Activated gamma-delta T cell treated with anti-CD3 and anti-CD28 coated beads, Interleukin-2, amount 50 U/mL, for 16 hours (primary cell): ENCODE measurements at places on chromosomes 3 and 15.

DNA sequence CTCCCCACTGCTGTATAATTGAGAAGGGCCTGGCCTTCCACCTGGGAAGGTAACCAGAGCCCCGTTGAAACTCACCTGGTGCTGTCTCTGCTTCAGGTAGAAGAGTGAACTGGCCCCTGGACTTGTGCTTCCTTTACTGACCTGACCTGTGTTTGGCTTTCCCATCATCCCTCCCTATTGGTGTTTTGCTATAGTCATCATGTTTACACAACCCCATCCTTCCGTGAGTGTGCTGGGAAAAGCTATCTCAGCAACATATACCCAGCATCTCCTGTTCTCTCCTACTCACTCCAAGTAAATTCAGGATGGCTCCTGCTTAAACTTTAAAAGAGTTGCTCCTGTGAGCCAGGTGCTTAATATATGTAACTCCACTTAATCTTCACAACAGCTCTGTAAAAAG, 77.2 kb upstream of the TSC22D2 start:
- no peak for DNase-seq

- DNase-seq: no peak
Observed at GRCh38 chr3:156535162-156535627, 19.7 kb downstream of the SSR3 start.

GRCh38 chr3:75272691-75273090, 391.4 kb upstream of the FRG2C start:
- no peak for DNase-seq

DNA sequence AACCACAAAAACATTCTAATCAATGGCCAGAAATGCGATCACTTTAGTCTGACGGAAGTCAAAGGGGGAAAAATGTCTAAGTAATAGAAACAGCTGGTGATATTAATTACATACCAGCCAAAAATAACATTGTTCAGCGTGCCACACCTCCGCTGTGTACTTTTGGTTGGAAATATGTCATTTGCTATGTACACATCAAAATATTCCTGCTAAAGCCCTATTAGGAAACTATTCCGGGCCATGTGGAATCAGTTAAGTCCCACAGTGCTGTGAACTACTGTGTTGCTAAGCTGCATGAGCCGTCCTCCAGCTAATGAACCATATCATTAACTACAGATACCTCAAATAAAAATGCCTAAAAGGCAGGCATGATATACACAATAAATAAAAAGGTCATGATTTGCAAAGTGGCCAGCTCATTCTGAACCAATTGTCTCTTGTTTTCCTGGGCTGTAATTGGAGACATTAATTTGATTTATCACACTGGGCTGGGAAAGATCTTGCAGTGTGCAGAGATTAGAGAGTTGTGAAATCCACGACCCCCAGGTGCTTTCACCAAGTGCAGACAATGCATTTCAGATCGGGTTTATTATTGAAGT, 200.5 kb upstream of the LRTM1 start:
- DNase-seq: no peak

- DNase-seq: no peak
Observed at GRCh38 chr15:90001062-90001682, at the start of gene ZNF710. Gene ZNF710, plus strand, starts transcription at chr15:90001324. Its CDS starts 65,814 bp downstream, at chr15:90067138.

GRCh38 chr3:34419801-34420200, 621.4 kb downstream of the PDCD6IP start:
- no peak for DNase-seq

- DNase-seq: peak; percentile 29
Observed at GRCh38 chr15:75647370-75648155, at the start of gene SNX33. Gene SNX33, plus strand, starts transcription at chr15:75647912. Its CDS starts 1,191 bp downstream, at chr15:75649103.

DNA sequence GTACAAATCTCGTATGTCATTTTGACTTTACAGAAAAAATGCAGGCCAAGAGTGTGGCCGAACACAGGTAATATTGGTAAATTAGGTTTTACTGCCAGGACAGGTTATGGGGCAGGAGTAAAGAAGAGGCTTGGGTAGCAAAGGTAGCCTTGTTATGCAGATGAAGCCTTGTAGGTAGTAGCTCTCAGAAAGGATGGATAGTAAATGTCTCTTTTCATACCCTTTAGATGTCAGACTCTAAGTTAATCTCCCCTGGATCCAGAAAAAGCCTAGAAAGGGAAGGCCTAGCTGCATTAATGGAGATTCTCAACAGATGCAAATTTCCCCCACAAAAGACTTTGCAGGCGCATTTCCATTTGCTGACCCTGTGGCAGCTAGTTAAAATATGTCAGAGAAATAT, 1445.1 kb upstream of the CADM2 start:
- DNase-seq: no peak

DNA sequence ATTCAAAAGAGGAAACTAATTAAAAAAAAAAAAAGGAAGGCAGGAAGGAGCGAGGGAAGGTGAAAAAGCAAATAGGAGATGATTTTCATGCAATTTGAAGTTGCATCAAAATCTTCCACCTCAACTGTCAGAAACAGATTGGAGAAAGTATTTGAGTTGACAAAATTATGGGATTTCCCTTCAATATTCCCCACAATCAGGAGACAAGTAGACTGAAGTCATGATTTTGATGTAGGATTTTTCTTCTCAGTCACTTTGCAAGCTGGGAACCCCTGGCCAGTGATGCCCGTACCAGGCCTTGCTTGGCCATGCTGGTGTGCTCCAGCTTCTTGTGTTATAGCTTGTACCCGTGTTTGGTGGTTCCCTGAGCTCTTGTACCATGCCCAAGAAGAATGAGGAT, 854.5 kb upstream of the CFAP20DC start:
- DNase-seq: no peak

DNA sequence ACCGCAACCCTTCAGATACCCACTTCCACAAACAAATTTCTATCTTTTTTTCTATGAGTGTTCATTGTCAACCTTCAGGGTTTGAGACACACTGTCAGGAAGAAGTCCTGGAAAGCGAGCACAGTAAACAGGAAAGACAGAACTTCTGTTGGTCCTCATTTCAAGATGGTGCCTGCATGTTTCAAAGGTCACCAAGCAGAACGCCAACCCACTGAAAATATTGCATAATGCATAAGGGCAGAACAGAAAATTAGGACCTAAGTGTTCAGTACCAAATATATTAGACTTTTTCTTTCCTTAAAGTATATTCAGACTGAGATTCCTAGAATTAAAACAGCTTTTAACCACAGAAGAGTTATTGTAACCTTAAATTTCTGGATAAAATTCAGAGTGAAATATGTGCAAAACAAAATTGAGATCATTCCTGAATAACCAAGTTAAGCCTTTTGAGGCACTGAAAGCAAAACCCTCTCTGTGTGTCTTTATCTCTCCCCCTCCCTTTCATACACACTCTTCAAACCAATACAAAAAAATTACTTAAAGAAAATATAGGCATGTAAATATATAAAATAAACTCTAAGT, 387.8 kb upstream of the THBS1 start:
- DNase-seq: no peak

GRCh38 chr3:38519651-38520050, 23.5 kb downstream of the EXOG start:
- DNase-seq: no peak

GRCh38 chr3:190497811-190498210, 16.1 kb upstream of the IL1RAP start:
- DNase-seq: no peak

DNA sequence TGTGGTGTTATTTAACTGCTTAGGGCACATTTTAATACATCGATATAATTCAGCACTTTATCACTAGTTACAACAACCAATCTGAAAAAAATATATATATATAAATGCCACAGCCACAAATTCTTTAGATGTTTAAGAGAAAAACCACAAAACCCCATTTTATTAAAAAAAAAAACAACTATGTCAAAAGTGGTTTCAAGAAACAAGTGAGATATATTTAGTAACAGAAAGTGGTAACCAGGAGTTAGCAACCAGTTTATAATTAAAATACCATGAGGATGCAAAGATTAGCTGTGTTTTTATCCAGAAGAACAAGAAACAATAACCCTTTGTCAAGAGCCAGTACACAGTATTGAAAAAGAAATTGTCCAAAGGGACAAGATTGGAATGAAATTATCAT, 14.8 kb upstream of the DIPK2A start:
- no peak for DNase-seq

DNA sequence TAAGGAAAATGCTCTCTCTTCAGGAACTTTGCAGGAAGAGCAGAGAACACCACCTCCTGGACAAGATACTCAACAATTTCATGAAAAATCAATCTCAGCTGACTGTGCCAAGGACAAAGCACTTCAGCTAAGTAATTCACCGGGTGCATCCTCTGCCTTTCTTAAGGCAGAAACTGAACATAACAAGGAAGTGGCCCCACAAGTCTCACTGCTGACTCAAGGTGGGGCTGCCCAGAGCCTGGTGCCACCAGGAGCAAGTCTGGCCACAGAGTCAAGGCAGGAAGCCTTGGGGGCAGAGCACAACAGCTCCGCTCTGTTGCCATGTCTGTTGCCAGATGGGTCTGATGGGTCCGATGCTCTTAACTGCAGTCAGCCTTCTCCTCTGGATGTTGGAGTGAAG, 200.5 kb downstream of the AKAP13 start:
- peak; percentile 43 for DNase-seq
